NCI-H524 treated with DMSO at 0.1 percent for 48 hours (cell line): ENCODE measurements at places on chromosomes 2 and 18.

DNA sequence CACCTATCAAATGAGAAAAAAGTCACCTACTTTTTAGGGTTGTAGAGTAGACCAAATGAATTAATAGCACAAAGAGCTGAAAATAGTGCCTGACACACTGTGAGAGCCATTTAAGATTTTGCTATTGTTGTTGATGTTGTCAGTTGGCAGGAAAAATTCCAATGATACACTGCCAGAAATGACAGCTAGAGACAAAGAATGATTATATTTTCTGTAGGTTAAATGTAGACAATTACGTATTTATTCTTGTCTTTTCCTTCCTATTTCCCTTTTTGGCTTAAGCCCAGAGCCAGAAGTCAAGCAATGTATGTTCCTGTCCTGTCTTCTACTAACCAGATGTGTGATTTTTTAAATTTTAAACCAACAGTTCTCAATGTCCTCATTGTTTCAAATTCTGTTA lies 17.2 kb downstream of the NRXN1 start:
- no peak for DNase-seq

GRCh38 chr2:191804766-191805165 lies 42.1 kb downstream of the CAVIN2 start:
- DNase-seq = no peak

DNA sequence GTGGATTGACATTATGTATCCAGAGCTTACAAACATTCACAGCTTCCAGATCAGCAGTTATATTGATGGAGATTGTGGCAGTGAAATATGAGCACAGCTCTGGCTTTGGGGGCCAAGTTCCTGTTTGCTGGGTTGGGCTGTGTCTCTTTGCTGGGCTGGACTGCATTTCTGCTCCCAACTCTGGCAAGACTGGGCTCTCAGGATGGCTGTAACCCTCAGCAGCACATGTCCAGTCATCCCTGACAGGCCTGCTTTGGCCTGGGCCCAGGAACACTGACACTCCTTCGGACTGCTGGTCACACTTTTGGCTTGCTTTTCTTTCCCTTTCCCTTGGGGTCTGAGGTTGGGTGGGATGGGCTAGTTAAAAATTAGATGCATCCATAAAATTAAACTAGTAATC lies 17.9 kb upstream of the VPS4B start:
- no peak for DNase-seq

GRCh38 chr2:166384774-166385173 lies 9.0 kb upstream of the SCN9A start:
- DNase-seq = no peak

GRCh38 chr2:149125031-149125725 lies 86.7 kb downstream of the LYPD6B start:
- no peak for DNase-seq

GRCh38 chr2:9919512-9919911 lies 32.0 kb upstream of the GRHL1 start:
- no peak for DNase-seq

GRCh38 chr2:68391099-68391498 lies 26.0 kb downstream of the PLEK start:
- DNase-seq = no peak

DNA sequence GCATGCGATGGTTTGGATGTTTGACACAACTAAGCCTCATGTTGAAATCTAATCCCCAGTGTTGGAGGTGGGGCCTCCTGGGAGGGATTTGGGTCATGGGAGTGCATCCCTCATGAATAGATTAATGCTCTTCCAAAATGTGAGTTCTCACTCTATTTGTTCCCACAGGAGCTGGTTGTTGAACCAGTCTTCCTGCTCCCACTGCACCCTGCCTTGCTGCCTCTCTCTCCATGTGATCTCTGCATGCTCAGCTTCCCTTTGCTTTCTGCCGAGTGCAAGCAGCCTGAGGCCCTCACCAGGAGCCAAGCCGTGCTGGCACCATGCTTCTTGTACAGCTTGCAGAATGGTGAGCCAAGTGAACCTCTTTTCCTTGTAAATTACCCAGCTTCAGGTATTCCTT lies 206.8 kb downstream of the VAPA start:
- no peak for DNase-seq

- DNase-seq = no peak
Measured at GRCh38 chr2:86645752-86646151, 22.1 kb upstream of the RNF103 start.

- peak; percentile 10 for DNase-seq
Measured at GRCh38 chr2:163345795-163346573, 389.8 kb downstream of the FIGN start.
